ENCODE measurements at places on chromosomes 16 and 17.
A peak's percentile ranks its signal among the peaks of the same experiment; 100 is the strongest.

DNA sequence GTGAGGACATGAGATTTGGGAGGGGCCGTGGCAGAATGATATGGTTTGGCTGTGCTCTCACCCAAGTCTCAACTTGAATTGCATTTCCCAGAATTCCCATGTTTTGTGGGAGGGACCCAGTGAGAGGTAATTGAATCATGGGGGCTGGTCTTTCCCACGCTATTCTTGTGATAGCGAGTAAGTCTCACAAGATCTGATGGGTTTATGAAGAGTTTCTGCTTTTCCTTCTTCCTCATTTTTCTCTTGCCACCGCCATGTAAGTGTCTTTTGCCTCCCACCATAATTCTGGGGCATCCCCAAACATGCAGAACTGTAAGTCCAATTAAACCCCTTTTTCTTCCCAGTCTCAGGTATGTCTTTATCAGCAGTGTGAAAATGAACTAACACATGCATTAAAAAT, 40.6 kb downstream of the CCT6B start:
- no peak for DNase-seq

DNA sequence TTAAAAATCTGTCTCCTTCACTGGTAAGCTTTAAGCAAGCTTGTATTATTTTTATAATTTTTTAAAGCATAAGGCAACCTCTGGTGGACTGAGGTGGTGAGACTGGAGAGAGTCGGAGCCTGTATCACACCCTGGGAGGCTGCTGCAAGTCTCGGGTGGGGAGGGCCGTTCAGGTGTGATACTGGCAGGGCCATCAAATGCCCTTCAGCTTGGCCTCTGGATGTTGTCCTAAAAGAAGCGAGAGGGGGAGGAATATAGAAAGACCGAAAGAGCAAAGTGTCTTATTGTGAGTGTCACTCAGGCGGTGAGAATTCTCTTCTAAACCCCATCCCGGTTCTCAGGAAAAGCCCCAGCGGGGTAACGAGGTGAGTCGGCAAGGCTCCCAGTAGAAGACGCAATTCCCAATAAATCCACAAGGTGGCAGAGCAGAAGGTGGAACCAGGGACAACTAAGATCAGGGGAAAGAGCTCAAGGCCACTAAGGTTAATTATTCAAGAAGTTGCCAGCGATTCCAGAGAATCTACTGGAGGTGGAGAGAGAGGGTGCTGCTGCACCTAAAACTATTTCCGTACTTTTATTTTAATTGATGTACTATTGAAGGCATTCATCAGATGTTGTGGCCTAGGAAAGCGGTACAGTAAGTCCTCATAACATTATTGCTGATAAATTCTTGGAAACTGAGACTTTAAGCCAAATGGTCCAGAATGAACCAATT, 14.1 kb downstream of the C17orf67 start:
- peak; percentile 82 for DNase-seq

GRCh38 chr17:34054495-34054894, 200.6 kb upstream of the CCL2 start:
- DNase-seq, result no peak

GRCh38 chr17:44837196-44837595, 7.1 kb upstream of the GJC1 start:
- no peak for DNase-seq

- DNase-seq, result no peak
These were observed 85.2 kb downstream of the KSR1 start for GRCh38 chr17:27541301-27542023.

DNA sequence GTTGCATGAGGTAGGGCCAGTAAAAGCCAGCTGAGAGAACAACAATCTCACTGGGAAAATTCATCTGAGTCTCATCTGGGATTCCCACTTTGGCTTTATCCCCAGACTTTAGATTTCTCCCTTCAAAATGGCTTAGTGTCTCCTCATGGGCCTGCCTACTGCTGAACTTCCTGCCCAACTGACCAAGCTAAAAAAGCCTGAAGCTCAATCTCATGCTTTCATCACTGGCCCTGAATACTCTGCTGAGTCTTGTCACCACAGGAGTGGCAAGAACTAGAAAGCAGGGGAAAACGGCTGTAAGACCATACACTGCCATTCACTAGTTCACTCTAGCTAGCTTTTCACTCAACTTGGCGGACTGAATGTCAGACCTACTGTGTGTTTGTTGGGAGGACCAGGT, 96.4 kb upstream of the NOG start:
- DNase-seq, result no peak

GRCh38 chr16:68287276-68288251, 23.2 kb downstream of the SLC7A6OS start:
- no peak for DNase-seq

DNA sequence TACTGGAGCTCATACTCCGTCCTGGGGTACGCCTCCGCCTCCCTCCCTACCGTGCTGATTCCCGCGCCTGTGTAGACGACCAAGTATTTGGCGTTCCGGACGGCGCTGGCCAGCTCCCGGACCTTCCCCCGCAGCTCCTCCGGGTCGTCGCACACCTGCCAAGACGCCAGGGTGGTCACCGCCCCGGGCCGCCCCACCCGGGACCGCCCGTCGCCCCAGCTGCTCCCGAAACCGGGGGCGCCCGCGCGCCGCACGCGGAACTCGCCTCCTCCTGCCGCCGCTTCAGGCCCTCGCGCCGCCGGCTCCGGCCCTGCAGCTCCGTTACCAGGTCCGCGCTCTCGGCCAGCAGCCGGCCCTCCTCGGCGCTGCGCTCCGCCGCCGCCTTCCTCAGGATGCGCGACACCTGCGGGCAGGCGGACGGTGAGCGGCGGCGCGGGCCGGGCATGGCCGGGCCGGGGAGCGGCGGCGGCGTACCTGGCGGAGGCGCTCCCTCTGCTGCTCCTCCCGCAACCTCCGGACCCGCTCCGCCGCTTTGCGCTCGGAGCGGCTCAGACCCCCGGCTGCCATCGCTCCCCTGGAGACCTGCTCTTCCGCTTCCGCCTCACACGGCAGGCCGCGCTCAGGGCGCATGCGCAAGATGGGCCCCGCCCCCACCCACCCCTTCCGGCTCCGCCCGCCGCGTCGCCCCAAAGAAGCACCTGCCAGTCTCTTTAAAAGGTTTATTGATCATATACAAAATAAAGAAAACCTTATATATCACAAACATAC, at the start of gene SIRT7:
Gene SIRT7, minus strand, starts transcription at position 612 of the 768 bp plus-strand sequence. Its CDS starts 45 bp downstream, at position 567.
- DNase-seq, result peak; percentile 92

GRCh38 chr16:79601931-79602627, 1.5 kb upstream of the MAF start:
- DNase-seq, result peak; percentile 77

DNA sequence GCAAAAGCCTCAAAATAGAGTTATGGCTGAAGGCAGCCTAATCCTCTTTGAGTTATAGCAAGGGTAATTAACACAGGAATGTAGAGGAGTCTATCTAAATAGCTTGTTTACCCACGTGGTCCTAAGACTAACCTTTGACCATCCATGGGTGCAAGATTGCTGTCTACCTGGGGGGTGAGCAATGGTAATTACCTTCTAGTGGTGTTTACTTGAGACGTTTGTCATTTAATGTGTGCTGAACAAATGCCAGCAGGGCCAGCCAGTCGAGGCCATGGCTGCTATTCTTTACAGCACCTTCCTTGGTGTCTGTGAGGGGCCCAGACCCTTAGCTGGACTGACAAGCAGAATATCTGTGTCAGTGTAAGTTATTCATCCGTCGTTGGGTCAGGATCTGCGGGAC, 13.9 kb upstream of the PRPSAP1 start:
- DNase-seq, result no peak

GRCh38 chr16:4800290-4801041, 2.0 kb downstream of the ROGDI start:
- peak; percentile 84 for DNase-seq

DNA sequence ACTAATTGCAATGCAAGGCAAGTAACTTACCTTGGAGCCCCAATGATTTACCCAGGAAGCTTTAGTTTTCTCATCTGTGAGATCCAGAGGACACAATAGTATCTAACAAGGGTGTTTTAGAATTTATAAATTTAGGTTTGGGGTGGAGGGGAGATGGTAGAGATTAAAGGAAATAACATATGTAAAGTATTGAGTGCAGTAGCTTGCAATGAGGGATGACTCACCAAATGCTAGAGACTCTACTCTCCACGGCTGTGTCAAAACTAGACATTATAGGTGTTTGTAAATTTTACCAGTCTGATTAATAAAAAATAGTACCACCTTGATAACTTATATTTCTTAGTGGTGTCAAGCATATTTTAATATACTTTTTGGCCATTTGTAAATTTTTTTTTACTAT, 3.7 kb upstream of the ABCA9 start:
- no peak for DNase-seq

DNA sequence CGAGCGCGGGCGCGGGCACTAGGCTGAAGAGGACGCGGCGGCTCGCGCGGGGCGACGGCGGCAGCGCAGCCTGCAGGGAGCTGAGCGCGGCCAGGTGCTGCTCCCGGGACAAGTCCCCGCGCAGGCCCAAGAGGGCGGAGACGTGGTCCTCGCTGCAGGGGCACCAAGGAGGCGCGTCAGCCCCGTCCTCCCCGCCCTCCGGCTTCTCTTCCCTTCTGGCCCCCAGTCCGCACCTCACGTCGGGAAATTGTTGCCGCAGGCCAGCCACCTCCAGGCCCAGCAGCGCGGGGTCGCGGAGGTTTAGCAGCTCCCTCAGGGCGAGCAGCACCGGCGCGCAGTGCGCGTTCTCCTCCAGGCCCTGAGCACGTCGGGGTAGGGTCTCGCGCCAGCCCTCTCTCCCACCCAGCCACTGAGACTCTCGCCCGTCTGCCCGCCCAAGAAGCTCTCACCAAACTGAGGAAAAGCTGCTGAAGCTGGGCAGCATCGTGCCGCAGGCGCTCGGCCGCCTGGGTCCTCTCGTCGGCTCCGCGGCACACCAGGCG, 761 bp upstream of the MATCAP1 start:
- peak; percentile 33 for DNase-seq

DNA sequence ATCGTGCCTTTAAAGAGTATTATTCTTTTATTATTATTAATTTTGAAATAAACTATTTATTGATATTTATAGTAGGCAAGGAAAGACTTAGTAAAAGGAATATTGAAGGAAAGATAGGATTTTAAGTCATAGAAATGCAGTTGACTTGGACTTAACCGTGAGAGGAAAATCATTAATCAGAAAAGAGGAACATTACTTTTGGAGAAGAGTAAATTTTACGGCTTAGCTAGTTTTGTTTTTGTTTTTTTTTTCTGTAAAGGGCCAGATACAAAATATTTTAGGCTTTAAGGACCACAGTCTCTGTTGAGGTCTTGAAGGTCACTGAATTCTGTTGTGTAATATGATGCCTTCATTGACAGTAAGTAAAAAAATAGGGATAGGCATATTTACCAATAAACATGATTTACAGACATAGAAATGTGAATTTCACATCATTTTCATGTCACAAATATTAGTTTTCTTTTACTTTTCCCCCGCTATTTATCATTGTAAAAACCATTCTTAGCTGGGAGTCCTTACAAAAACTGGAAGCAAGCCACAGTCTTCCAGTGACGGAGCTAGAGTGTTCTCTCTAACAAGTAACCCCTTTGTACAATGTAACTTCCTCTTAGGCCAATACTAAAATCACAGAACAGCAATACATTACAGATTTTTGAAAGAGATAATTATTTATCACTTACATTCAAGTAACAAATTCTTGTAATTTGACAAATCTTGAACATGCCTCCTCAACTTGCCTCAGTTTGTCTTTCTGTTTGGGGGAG, 2.3 kb upstream of the KCNJ16 start:
- no peak for DNase-seq

Measured in NCI-H524 (cell line).